ENCODE measurements at places on chromosomes 13 and 19.

- no peak for DNase-seq
Measured at GRCh38 chr13:43608400-43609137, 178.2 kb downstream of the ENOX1 start.

- DNase-seq: no peak
Measured at GRCh38 chr13:20891768-20892167, 10.8 kb downstream of the XPO4 start.

DNA sequence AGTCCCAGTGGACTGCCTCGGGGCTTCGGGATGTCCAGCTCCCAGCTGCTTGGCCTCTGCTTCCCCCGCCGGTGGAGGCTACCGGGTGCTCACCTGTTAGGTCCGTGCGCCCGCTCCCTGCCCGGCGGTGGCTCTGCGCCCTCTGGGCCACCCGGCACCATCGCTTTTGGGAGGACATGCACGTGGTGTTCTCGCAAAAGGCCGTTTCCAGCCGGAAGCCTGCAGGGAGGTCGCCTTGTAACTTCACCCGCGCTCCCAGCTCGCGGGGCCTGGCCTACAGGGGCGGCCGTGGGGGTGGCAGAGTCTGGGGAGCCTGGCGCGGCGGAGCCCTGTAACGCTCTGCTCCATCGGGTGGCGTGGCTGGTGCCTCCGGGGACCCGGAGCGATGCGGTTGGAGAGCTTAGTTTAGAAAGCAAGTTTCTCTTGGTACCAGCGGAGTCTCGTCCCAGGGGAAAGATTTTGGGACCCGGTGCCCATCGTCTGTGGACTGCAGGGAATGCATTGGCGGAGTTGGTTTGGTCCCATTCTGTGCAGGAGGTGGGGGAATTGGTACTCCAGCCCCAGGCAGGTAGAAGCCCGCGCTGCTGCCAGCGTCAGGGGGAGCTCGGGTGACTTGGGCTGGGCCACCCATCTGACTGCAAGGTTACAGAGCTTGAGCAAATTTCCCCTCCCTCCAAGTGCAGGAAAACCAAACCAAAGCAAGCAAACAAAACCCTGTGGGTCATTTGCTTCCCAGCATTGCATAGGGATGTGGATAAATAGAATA is 673 bp downstream of the SPATA13 start:
- no peak for DNase-seq

GRCh38 chr19:19448238-19448544 is 42.7 kb downstream of the GATAD2A start:
- DNase-seq: no peak

All from inflammatory macrophage (primary cell).